Occipital lobe (tissue), 3 donors: ENCODE measurements at places on chromosomes 5 and 9.
A peak's percentile ranks its signal among the peaks of the same experiment; 100 is the strongest.

GRCh38 chr5:174223355-174223754 is 177.8 kb downstream of the NSG2 start:
- DNase-seq: no peak

GRCh38 chr9:125896404-125896803 is 149.2 kb downstream of the PBX3 start:
- DNase-seq: no peak

DNA sequence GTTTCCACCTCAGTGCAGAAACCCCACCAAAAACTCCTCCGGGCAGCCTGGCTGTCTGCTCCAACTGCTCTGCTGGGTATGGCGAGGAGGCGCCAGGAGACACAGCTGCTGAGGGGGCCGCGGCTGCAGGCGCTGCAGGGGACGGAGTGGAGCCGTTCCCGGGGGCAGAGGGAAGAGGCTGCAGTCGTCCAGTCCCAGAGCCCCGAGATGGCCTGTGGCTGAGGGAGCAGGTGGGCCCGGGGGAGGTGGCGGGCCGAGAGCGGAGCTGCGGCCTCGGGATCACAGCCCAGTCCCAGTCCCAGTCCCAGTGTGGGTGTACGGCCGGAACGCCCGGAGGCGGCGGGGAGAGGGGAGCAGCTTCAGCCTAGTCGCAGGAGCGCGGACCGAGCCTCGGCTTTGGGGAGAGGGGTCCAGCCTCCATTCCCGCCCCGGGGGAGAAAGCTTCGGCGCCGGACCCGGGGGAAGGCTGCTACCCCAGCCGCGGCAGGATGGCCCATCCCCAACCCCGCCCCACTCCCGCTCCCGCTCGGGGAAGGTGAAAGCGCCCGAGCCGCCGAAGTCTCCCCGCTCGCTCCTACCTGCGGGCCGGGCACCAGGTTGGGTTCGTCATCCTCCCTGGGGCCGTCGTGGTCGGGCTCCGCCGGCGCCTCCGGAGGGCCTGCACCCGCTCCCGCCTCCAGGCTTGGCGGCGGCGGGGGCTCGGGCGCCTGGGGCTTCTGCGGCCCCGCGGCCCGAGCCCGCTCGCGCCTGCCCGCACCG is 513 bp downstream of the FAM193B start:
- DNase-seq: peak; percentile 45

GRCh38 chr9:130707225-130707976 is 13.8 kb downstream of the EXOSC2 start:
- DNase-seq: no peak

DNA sequence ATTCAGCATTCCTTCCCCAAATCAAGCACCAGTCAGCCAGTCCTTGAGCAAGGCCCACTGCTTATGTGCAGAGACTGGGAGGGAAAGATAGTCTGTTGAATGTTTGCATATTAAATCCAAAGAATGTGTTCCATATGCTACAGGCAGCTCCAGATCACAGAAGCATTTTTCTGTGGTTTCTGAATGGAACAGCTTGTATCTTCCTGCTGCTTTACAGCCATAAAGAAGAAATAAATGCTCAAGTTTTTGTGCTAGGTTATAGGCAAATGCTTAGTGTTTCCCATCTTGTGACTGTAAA is 310.3 kb downstream of the TRIM36 start:
- DNase-seq: no peak
